Activated T-cell treated with anti-CD3 and anti-CD28 coated beads, Interleukin-2, amount 50 U/mL, for 1 hour (primary cell): ENCODE measurements at places on chromosomes 1 and 21.

- DNase-seq: no peak
Measured at GRCh38 chr1:231842441-231842840, 215.9 kb downstream of the DISC1 start.

GRCh38 chr1:78211483-78212092, 165.8 kb downstream of the GIPC2 start:
- no peak for DNase-seq

DNA sequence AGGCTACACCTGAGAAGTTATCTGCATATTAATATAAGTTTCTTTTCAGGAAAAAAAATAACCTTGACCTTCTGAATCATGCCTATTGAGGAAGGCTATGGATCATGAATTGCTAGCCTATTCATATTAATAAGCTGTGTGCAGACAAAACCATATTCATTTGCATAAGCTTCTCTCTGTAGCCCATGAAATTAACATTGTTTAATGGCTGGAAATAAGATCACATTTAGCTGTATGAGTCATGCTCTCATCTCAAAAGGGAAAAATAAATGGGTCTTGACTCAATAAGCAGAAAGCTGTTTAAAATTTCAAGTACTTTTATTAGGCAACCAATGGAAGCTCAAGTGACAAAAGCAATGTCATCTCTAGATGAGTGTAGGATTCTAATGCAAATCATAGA, 330.0 kb upstream of the DEPDC1 start:
- no peak for DNase-seq

DNA sequence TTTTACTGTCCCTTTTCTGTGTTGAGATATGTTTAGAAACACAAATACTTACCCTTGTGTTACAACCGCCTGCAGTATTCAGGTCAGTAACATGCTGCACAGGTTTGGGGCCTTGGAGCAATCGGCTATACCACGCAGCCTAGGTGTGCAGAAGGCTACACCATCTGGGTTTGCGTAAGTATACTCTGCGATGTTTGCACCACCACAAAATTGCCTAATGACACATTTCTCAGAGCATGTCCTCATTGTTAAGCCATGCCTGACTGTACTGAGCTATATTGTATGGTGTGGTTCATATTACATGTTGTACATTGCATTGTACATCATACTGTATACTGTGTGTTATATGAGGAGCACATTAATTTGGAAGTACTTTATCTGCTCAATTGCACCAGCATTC, 247.4 kb downstream of the RHOU start:
- DNase-seq: no peak

- DNase-seq: no peak
Measured at GRCh38 chr1:185719021-185719420, 15.2 kb upstream of the HMCN1 start.

- DNase-seq: no peak
Measured at GRCh38 chr1:39422614-39423013, 68.8 kb upstream of the BMP8A start.

GRCh38 chr1:3403388-3404231, 50.9 kb upstream of the ARHGEF16 start:
- DNase-seq: no peak

DNA sequence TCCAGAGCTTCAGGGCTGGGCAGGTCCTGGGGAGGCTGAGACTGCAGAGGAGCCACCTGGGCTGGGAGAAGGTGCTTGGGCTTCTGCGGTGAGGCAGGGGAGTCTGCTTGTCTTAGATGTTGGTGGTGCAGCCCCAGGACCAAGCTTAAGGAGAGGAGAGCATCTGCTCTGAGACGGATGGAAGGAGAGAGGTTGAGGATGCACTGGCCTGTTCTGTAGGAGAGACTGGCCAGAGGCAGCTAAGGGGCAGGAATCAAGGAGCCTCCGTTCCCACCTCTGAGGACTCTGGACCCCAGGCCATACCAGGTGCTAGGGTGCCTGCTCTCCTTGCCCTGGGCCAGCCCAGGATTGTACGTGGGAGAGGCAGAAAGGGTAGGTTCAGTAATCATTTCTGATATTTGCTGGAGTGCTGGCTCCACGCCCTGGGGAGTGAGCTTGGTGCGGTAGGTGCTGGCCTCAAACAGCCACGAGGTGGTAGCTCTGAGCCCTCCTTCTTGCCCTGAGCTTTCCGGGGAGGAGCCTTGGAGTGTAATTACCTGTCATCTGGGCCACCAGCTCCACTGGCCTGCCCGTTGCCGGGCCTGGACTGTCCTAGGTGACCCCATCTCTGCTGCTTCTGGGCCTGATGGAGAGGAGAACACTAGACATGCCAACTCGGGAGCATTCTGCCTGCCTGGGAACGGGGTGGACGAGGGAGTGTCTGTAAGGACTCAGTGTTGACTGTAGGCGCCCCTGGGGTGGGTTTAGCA, 9.3 kb downstream of the MYBPH start:
- DNase-seq: no peak

DNA sequence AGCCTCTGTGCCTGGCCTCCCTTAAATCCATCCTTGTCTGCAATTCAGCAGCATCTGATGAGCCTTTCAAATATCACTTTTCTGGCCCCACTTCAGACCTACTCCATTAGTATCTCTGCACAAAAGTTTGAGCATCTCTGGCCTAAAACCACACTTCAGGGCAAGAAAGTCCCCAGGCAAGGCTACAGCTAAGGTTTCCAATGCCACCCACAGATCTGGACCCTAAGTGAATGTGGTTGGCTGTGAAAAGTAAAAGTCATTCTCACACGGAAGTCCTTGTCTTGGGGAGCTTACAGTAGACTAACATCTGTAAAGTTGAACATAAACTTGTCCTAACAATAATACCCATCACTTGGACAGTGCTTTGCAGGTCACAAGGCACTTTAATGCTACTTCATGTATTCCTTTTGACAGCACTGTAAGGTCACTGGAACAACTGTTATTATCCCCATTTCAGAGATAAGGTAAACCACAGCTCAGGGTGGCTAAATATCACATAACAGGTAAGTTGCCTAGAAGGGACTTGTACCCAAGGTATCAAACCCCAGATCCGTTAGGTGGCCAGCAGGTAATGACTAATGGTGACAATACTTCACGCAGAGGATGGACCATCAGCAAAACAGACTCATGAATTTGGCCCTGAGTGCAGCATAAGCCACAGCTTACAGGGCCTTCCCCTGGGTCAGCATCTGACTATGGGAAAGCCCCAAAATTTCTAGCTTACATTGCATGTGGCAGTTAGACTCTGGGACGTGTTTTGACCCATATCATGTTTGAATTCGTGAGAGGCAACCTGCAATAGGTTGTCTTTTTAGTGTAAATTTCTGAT, 356.0 kb downstream of the HHAT start:
- DNase-seq: no peak

GRCh38 chr1:111512132-111512889, 8.9 kb upstream of the ADORA3 start:
- no peak for DNase-seq

DNA sequence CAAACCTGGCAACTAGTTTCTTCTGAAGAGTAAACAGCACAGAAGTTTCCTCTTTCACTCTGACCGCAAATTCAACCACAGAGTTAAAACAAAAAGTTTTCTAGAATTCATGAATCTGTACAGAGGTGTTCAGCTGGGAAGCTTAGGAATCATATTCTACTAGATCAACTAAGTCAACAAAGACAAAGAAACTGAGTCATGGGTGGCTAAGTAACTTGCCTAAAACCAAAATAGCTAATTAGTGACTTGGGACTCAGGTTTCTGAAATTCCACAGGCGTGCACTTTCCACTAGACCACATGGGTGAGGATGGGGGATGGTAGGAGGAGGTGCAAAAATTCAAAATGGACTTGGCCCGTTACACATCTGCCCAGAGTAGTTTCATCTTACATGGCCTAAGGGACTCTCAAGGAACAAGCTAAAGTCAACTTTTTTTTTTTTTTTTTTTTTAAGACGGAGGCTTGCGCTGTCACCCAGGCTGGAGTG, 25.8 kb downstream of the PTPN14 start:
- no peak for DNase-seq

DNA sequence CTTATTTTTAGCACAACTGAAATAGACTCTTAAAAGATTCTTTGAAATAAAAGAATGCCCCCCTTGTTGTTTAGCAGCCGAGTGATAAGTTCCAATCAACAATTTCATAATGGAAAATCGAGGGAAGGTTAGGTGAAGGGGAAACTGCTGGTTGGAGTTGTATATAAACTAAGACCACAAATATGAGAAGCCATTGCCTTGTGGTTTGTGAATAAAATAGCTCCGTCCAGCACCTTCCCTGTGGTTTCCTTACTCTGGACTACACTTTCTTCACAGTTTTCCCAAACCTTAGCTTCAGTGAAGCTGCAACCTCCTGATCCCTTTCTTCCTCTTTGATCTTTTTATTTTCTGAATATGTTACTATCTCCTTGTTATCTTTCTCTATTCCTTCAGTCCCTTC, 6.7 kb upstream of the RAB3GAP2 start:
- no peak for DNase-seq

GRCh38 chr1:242890192-242890741, 364.8 kb downstream of the CEP170 start:
- no peak for DNase-seq

DNA sequence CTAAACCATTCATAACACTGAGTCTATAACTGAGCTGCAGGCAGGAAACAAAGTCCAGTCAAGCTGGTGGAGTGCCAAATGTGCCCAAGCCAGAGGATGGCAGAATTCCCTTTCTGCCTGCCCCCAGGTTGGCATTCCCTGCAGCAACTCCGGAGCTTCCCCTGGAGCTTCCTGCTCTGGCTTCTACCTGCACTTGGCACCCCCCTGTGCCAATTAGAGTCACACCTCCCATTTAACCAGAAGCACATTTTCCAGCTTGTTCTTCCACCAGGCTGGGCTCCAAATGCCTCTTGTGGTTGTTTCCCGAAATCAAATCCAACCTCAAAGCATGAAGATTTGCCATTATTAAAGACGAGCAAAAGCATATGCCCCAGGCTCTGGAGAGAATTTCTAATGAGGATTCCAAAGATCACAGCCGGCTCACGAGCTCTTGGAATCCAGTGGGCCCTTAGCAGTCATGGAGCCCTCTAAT, 294.5 kb downstream of the RRAGC start:
- no peak for DNase-seq

DNA sequence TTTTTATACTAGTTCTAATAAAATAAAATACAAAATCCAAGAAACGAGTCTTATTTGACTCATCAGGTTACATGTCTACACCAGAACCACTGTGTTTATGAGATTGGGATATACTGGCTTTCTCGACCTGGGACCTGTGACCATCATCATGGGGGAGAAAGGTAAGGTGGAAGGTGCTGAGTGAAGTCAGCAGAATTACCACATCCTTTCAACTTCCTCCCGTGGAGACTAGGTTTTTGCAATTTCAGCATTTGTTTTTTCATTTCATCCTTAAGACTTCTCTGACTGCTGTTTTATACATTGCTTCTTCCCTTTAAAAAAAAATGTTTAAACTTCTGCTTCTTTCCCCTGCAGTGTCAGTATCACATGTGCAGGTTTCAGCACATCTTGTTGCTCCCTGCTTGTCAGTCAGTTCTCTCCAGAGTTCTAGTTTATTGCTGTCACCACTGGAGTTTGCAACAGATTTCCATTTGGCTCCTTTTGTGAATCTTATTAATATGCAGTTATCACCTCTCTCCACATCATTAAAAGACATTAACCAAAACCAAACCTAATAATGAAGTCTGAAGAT, 60.4 kb upstream of the HAO2 start:
- no peak for DNase-seq

GRCh38 chr1:92504291-92505014, 17.7 kb upstream of the GFI1 start:
- DNase-seq: no peak

DNA sequence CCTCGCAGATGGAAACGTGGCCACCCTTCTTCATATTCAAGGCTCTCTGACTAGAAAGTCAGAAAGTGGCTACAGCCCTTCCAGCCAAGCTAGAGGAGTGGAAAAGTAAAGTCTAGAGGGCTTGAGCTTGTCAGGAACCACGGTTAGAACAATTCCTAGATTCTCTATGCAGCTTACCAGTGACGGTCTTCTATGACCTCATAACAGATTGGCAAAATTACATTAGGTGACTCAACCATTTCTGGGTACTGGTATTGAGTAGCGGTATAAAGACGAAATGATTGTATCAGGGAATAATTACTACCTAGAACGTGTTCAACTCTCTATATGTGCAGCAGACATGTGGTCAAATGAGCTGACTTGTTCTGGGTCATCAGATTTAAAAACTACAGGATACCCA, 155.0 kb upstream of the RUNX1 start:
- DNase-seq: no peak

DNA sequence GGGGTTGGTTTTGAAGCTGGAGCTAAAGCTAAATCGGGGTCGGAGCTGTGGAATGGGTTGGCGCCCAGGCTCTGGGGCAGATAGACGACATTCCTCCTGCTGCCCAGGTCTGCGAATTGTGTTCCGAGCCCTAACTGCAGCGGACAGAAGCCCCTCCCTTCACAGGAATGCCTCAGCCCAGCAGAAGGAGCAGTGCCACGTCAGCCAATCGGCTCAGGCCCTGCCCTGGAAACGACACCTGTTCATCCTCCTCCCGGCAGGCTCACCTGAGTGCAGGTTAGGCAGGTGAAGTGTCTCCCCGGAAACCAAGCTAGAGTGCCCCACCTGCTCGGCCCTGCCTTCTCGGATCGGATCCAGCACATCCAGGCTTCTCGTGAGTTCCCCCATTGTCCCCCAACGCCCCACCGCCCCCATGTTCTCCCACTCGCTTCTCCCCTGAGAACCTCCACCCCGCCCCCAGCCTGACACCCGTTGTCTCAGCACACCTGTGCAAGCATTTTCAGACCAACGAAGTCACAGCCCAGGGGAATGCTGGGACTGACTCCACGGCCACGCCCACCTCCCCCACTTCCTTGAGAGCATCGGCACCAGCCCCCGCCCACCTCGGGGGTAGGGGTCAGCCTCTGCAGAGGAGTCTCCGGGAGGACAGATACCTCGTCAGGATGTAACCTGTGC, 775 bp downstream of the TMEM125 start:
- DNase-seq: no peak

- peak; percentile 81 for DNase-seq
Measured at GRCh38 chr1:234963180-234963903, 165.3 kb downstream of the TOMM20 start.

GRCh38 chr1:33370827-33371226, 49.9 kb upstream of the A3GALT2 start:
- no peak for DNase-seq

DNA sequence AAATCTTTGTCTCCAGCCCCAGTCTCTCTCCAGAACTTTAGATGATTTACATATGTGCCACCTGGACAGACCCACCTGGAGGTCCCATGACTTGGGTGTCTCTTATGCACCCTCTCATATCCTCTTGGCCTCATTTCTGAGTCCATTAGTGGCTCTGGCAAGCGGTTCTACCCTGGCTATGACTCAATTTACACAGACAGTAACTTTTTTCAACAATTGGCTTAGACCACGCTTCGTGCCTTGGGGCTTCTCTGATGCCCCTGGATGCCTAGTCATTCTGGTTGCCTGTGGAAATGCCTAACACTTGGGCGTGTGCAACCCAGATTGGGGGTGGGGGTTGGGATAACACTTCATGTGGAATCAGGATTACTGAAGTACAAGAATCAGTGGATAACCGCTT, 57.1 kb upstream of the GADD45A start:
- DNase-seq: no peak
